ENCODE measurements at places on chromosomes 6 and 20. TPM values are rescaled to one million over a fixed set of nuclear protein-coding genes. Genes with fewer than 3 reads are reported as not detected.

GRCh38 chr6:38935051-38935450 is 113.5 kb upstream of the GLP1R start:
- no peaks in the 10 kb centered on the region for H3K27me3 ChIP-seq
- H3K36me3 ChIP-seq, result no peaks in the 10 kb centered on the region
- DNase-seq, result no peak
- H3K4me1 ChIP-seq, result no peaks in the 10 kb centered on the region
- H3K4me3 ChIP-seq, result no peak overlapping the region

DNA sequence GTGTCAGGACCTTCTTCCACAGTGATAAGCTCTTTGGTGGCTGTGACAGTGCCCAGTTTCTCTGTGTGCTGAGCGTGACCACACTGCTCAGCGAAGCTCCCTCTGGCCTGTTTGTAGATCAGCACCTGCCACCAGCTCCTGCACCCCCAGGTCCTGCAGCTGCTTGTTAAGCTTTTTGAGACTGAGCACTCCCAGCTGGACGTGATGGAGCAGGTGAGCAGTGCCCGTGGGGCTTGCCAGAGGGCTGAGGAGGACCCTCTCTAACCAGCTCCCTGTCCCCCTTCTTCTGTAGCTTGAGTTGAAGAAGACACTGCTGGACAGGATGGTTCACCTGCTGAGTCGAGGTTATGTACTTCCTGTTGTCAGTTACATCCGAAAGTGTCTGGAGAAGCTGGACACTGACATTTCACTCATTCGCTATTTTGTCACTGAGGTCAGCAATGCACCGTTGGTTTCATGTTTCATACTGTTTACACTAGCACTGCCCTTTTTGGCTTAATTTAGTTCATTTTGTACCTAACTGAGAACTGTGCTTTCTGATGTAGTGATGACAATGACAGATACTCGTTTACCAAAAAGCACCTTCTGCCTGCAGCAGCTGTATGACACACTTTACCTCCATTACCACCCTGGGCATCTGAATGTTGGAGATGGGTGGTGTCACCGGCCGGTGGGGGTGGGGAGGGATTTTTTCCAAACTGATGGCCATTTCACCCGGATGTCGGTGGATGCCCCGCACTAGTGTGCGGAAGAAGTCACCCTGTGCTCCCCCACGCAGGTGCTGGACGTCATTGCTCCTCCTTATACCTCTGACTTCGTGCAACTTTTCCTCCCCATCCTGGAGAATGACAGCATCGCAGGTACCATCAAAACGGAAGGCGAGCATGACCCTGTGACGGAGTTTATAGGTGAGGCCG is 12.5 kb downstream of the NELFCD start:
- DNase-seq, result no peak
- no peak overlapping the region for H3K4me3 ChIP-seq
- H3K4me1 ChIP-seq, result peaks cover 6% of the 10 kb centered on the region

The TRPC4AP gene
- 39.4 TPM for total RNA-seq

The CST7 gene
- total RNA-seq, result not detected

The RSPH9 gene
- total RNA-seq, result under 0.01 TPM

DNA sequence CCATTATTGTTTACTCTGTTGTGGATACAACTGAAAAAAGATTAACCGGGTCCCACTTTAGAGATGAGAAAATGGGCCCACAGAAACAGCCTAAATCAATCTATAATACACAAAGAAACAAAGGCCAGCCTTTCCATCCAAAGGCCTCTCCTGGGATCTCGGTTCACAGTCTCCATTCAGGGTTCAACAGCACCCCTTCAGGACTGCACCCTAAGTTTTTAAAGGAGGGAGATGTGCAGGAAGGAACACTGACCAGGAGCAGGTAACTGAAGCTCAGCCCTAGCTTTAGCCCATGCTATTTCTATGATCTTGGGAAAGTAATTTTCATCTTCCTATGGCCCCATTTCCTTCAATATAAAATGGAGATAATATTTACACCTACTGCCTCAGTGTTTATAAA is 147.7 kb downstream of the BTBD9 start:
- DNase-seq, result no peak
- no peak overlapping the region for H3K4me3 ChIP-seq
- no peaks in the 10 kb centered on the region for H3K36me3 ChIP-seq
- no peaks in the 10 kb centered on the region for H3K27me3 ChIP-seq
- H3K27ac ChIP-seq, result no peak overlapping the region

The LGSN gene
- not detected for total RNA-seq

- no peak overlapping the region for H3K4me3 ChIP-seq
- H3K27ac ChIP-seq, result no peak overlapping the region
- H3K27me3 ChIP-seq, result no peaks in the 10 kb centered on the region
- H3K36me3 ChIP-seq, result peaks cover 13% of the 10 kb centered on the region
- no peak for DNase-seq
Observed at GRCh38 chr20:50877232-50877743, 53.9 kb downstream of the ADNP start.

- no peak for DNase-seq
Observed at GRCh38 chr6:26312096-26312463, 52.9 kb upstream of the BTN3A2 start.

- no peaks in the 10 kb centered on the region for H3K27me3 ChIP-seq
- H3K4me3 ChIP-seq, result no peak overlapping the region
- peaks cover 13% of the 10 kb centered on the region for H3K36me3 ChIP-seq
- H3K4me1 ChIP-seq, result peaks cover 7% of the 10 kb centered on the region
- no peak overlapping the region for H3K27ac ChIP-seq
Observed at GRCh38 chr20:4893709-4894108, 107.6 kb downstream of the SLC23A2 start.

The GPLD1 gene
- 0.28 TPM for total RNA-seq

DNA sequence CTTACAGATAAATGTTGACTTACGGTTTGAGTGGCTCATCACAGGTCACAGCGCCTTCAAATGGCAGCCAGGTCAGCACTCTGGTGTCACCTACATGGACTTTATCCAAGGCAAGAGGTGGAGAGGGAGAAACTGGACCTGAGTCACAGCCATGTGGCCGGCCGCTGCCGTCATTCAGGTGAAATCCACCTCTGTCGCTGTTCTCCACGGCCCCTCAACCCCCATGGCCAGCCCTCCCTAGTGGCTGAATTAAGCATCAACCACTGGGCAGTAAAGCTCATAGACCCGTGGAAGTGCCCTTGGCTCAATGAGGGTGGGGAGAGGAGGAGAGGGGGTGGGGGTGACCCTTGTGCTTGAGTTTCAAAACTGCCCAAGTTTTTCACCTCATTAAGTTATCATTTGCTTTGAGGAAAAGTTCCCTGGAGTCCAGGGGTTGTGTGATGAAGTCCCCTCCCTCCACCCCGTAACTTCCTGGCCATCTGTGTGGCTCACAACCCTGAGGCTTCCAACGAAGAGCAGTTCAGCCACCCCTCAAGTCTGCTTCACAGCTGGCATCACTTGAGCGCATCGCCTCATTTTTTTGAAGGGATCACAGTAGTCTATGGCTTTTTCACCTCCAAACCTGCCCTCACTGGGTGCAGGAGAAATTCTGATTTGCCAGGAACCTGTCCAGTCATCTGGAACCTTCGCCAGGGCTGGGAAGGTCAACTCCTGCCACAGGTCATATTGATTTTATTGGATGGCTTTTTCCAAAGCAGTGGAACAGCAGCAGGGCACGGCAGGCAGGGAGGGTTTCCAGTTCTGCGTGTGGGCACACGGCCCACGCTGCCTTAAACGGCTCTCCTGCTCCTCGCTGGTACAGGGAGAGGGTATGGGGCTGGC is 43.5 kb upstream of the APCDD1L start:
- peaks cover 15% of the 10 kb centered on the region for H3K4me1 ChIP-seq
- no peaks in the 10 kb centered on the region for H3K27me3 ChIP-seq
- no peak overlapping the region for H3K4me3 ChIP-seq
- H3K27ac ChIP-seq, result no peak overlapping the region

GRCh38 chr6:13544454-13545186 is 29.8 kb upstream of the SIRT5 start:
- no peak overlapping the region for H3K4me3 ChIP-seq
- no peaks in the 10 kb centered on the region for H3K27me3 ChIP-seq
- no peaks in the 10 kb centered on the region for H3K36me3 ChIP-seq
- DNase-seq, result no peak
- H3K4me1 ChIP-seq, result no peaks in the 10 kb centered on the region
- no peak overlapping the region for H3K27ac ChIP-seq

GRCh38 chr20:59399426-59400099 is 99.2 kb downstream of the EDN3 start:
- no peak for DNase-seq
- H3K4me1 ChIP-seq, result no peaks in the 10 kb centered on the region

DNA sequence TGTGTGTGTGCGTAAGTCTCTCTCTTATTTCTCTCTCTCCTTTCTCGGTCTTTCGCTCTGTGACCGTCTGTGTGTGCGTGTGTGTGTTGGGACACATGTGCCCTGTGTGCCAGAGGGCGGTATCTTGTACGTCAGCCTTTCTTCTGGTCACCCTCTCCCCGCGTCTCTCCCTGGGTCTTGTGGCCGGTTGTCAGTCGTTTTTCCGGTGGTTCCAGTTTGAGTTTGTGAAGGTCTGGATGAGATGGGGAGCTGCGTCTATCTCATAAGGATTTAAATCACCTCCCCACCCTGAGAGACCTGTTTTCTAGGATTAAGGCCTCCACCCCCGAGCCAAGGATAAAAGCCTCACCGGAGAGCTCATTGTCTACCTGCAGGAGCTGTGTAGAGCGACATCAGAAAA is 295.5 kb upstream of the ZNF337 start:
- peaks cover 2% of the 10 kb centered on the region for H3K27me3 ChIP-seq
- H3K4me1 ChIP-seq, result no peaks in the 10 kb centered on the region
- no peaks in the 10 kb centered on the region for H3K36me3 ChIP-seq
- no peak overlapping the region for H3K27ac ChIP-seq

DNA sequence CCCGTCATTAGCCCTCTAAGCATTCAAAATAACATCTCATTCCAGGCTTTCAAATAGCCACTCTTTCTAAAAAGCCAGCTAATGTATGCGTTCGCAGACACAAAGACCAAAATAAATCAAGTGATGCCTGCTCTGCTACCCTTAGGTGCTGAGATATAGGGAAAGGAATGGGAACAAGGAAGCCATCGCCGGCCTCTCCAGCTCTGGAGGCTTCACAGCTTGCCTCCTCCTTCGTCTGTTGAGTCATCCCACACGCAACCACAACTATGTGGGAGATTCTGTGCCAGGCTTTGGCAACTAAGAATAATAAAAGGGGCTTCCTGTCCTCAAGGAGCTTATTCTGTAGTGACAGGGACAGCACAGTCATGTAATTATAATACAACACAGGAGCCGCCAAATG is 27.3 kb upstream of the SLC22A23 start:
- H3K27me3 ChIP-seq, result peaks cover 29% of the 10 kb centered on the region
- H3K36me3 ChIP-seq, result no peaks in the 10 kb centered on the region
- peak; percentile 49 for DNase-seq
- H3K27ac ChIP-seq, result no peak overlapping the region

Measured in IMR-90 (cell line).